ENCODE measurements at places on chromosomes 6 and 20. TPM values are rescaled to one million over a fixed set of nuclear protein-coding genes. Genes with fewer than 3 reads are reported as not detected.

Gene TMC2
- total RNA-seq, result 0.12 TPM

Gene SPEF1
- total RNA-seq, result 1.3 TPM

Gene HSPA1L
- total RNA-seq, result 0.83 TPM

Gene ATRN
- total RNA-seq, result 14.7 TPM

Gene MCM3
- 369 TPM for total RNA-seq

Gene OTOR
- not detected for total RNA-seq

Gene SMPDL3A
- 3.0 TPM for total RNA-seq

Gene PI16
- not detected for total RNA-seq

Gene NUS1
- 69.0 TPM for total RNA-seq

Gene TP53TG5
- not detected for total RNA-seq

Gene CLIC1
- total RNA-seq, result 269 TPM

Gene PACSIN1
- total RNA-seq, result 6.2 TPM

Gene ETV7
- 0.19 TPM for total RNA-seq

Gene BCAS1
- not detected for total RNA-seq

Gene FAM184A
- total RNA-seq, result 18.6 TPM

Gene CLIC5
- not detected for total RNA-seq

Gene SIRPA
- total RNA-seq, result 2.9 TPM

Gene FAM162B
- 6.3 TPM for total RNA-seq

Gene TRAM2
- 12.4 TPM for total RNA-seq

Gene HLA-G
- total RNA-seq, result 1.5 TPM

Gene SULF2
- total RNA-seq, result 20.7 TPM

Gene RIPOR2
- 22.5 TPM for total RNA-seq

Gene PRPH2
- total RNA-seq, result 0.89 TPM

Gene SPATA25
- 7.5 TPM for total RNA-seq

Gene ACTR5
- total RNA-seq, result 19.6 TPM

Gene LPIN3
- total RNA-seq, result 8.4 TPM

Gene HLA-DQA1
- total RNA-seq, result not detected

Gene GPR6
- total RNA-seq, result not detected

Gene DEFB132
- total RNA-seq, result not detected

Gene FOXP4
- 9.7 TPM for total RNA-seq

Gene HCRTR2
- not detected for total RNA-seq

Gene POM121L2
- total RNA-seq, result 0.07 TPM

Gene VIP
- total RNA-seq, result not detected

Gene LY6G6C
- total RNA-seq, result not detected

Data from GM23338 (cell line).